Brain (organoid and tissue), 16 donors: ENCODE measurements at places on chromosomes 2 and 18. TPM values are rescaled to one million over a fixed set of nuclear protein-coding genes. Genes with fewer than 3 reads are reported as not detected.

KCNK3 gene
- 6.8 TPM for polyA plus RNA-seq

AGXT gene
- 1.1 TPM for polyA plus RNA-seq

GAL3ST2 gene
- polyA plus RNA-seq: not detected

AMER3 gene
- 5.7 TPM for polyA plus RNA-seq

DNAJC5G gene
- not detected for polyA plus RNA-seq

SH2D6 gene
- 1.8 TPM for polyA plus RNA-seq

TTL gene
- polyA plus RNA-seq: 36.6 TPM

CELF4 gene
- polyA plus RNA-seq: 74.4 TPM

IDH1 gene
- 34.7 TPM for polyA plus RNA-seq

POTEJ gene
- not detected for polyA plus RNA-seq

ASB3 gene
- polyA plus RNA-seq: 20.5 TPM

GULP1 gene
- 0.73 TPM for polyA plus RNA-seq

LRRC30 gene
- polyA plus RNA-seq: not detected

SLC23A3 gene
- polyA plus RNA-seq: not detected

PROM2 gene
- polyA plus RNA-seq: 1.7 TPM

LOXHD1 gene
- not detected for polyA plus RNA-seq

UGT1A4 gene
- not detected for polyA plus RNA-seq

TSPYL6 gene
- not detected for polyA plus RNA-seq

RAB31 gene
- polyA plus RNA-seq: 28.7 TPM
